ENCODE measurements at places on chromosomes 16 and 17. TPM values are rescaled to one million over a fixed set of nuclear protein-coding genes. Genes with fewer than 3 reads are reported as not detected.

The PRSS33 gene
- total RNA-seq = not detected

DNA sequence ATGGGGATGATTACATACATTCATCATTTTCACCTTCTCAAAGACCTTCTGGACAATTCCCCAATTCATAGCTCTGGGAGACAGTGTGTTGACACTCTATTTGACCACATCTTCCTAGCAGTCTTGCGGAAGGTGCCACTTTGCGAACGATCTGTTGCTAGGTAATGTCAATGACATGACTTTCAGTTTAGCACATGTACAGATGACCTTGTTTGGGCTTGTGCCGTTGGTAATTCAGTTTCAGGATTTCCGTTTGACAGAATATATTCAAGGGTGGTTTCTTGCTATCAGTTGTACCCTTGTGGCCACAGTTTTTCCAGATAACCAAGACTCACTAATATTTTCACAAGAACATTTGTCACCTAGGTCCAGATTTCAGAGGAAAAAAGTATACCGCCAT lies 478.2 kb downstream of the WWOX start:
- no peak for DNase-seq

DNA sequence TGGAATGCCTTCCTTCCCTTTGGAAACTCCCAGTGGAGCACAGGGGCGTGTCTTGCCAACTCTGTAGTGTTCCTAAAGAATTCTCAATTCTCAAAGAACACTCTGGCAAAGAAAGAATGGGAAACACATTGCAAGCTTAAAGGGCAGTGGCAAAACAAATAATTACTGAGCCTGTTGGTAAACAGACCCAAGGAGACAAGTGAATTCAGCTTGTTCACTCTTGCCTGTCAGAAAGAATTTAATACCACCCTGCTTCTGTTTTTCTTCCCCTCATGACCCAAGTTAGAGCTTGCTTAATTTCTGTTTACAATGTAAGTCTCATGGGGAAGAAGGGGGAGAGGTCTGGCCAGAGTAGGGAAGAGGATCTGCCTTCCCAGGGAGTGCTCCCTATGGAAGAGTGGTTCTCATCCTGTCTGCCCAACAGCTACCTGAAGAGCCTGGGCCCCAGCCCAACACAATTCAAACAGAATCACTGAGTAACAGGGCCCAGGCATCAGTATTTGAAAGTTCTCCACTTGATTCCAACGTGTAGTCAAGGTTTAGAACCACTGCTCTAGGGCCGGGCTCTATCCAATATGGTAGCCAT lies 386.0 kb downstream of the SLC39A11 start:
- no peak for DNase-seq

- DNase-seq = peak; percentile 27
Observed at GRCh38 chr16:82092711-82093110, 57.7 kb downstream of the HSD17B2 start.

The ATP1B2 gene
- total RNA-seq = 0.10 TPM

DNA sequence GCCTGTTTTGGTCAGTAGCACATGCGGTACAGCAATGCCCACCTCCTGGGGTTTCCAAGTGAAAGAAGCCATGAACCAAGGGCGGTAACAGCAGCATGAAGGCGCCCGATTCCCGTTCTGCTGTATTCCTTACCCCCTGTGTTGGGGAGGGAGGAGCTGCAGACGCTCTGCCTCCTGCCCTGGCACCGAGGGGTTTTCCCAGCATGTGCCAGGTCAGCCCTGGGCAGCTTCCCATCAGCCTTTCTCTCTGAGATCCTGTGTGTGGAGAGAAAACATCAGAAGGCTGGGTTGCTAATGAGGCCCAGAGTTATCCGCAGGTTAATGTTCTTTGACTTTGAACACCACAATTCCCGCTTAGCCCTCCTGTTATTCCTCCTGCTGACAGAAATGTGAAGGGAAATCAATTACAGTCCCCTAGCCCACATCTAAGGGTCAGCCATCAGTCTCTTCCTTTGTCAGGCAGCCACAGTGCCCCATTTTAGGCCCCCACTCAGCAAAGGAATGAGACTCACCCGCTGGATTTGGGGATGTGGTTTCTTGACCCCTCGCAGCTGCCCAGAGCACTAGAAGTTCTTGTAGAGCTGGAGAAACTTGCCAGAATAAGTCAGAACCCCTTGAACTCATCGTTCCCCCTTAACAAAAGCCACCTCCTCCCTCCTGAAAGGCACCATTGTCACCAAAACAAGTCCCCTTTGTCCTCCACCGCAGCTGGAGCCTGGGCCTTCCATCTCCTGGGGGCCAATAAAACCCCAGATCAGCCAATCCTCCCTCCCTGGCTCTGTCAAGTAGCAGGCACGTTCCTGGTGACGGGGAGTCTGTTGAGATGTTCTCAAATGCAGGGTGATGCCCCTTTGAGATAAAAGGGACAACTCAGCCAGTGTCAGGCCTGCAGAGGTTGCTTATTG lies 168.5 kb downstream of the KATNIP start:
- DNase-seq = no peak

- DNase-seq = no peak
Observed at GRCh38 chr16:9090101-9090959, 1.1 kb upstream of the HAPSTR1 start.

GRCh38 chr17:34670618-34671017 lies 91.2 kb downstream of the TMEM132E start:
- no peak for DNase-seq

The SLC6A2 gene
- not detected for total RNA-seq

- DNase-seq = no peak
Observed at GRCh38 chr17:8835631-8836364, 31.7 kb downstream of the PIK3R6 start.

DNA sequence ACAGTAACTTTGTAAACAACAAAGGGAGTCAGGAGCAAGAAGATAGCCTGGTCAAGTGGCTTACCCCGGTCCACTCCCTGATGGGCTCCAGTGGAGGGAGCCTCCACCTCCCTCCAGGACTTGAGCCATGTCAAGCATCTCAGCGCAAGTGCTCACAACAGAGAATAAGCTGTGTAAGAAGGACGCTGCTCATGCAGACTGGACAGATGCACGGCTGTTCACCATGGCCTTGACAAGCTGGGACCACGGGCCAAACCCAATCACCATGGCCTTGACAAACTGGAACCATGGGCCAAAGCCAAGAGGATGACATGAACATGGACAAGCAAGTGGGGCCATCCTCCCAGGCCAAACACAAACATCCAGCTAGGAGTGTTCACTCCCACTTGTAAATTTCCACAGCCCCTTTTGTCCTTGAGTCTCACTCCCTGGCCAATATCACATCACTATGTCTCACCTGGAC lies 3.4 kb upstream of the PITPNM3 start:
- no peak for DNase-seq

GRCh38 chr16:3838600-3839401 lies 41.7 kb downstream of the CREBBP start:
- DNase-seq = no peak

- peak; percentile 80 for DNase-seq
Observed at GRCh38 chr16:69481901-69482341, 57.5 kb downstream of the CYB5B start.

The HSD11B2 gene
- 0.30 TPM for total RNA-seq

The NPIPA1 gene
- 33.7 TPM for total RNA-seq

DNA sequence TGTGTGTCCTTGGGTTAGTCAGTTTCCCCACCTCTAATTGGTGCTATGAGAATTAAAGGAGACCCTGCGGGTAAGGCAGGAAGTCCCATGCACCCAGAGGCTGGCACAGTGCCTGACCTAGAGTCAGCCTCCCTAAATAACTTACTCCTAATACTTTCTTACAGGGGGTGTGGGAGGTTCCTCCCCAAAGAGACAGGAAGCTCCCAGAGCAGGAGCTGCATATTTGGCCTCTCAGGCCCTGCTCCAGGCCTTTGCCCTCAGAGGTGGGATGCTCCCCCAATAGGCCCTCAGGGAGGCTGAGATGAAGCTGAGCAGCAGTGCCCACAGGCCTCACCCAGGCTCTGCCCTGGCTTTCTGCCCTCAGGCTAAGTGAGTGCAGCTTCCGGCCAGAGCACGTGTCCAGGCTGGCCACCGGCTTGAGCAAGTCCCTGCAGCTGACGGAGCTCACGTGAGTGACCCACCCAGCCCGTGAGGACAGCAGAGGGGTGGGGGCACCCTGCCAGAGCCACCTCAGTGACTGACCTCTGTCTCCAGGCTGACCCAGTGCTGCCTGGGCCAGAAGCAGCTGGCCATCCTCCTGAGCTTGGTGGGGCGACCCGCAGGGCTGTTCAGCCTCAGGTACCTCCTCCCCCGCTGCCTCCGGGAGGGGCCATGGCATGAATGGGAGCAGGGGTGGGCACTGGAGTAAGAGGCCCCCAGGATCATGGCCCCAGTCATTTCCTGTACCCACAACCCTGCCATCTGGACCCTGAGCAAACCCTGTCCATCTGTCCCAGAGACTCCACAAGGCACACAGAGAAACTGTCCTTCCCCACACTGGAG lies 31.1 kb upstream of the CPNE2 start:
- DNase-seq = peak; percentile 92

The KRT20 gene
- total RNA-seq = 0.17 TPM

DNA sequence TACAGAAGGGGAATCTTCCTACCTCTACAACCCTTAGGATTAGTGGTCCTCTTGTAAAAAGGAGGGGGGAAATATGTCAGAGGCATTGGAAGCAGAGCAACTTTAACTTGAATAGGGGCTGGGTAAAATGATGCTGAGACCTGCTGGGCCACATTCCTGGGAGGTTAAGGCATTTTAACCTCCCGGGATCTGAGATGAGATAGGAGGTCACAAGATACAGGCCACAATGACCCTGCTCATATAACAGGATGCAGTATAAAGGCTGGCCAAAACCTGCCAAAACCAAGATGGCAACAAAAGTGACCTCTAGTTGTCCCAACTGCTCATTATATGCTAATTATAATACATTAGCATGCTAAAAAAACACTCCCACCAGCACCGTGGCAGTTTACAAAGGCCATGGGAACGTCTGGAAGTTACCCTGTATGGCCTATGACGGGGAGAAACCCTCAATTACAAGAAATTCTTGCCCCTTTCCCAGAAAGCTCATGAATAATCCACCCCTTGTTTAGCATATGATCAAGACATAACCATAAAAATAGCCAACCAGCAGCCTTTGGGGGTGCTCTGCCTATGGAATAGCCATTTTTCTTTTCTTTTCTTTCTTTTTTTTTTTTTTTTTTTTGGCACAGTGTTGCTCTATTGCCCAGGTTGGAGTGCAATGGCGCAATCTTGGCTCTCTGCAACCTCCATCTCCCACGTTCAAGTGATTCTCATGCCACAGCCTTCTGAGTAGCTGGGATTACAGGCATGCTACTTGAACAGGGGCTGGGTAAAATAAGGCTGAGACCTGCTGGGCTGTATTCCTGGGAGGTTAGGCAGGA lies 6.2 kb upstream of the C1QTNF1 start:
- DNase-seq = no peak

The CTDNEP1 gene
- 42.6 TPM for total RNA-seq

DNA sequence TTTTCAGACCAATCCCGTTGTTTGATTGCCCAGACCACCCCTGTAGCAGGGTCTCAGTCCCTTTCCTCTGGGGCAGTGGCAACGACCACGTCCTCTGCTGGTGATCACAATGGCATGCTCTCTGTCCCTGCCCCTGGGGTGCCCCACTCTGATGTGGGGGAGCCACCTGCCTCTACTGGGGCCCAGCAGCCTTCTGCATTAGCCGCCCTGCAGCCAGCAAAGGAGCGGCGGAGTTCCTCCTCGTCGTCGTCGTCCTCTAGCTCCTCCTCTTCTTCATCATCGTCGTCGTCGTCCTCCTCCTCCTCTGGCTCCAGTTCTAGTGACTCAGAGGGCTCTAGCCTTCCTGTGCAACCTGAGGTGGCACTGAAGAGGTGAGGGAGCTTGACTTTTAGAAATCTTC lies 9.2 kb downstream of the ELOB start:
- DNase-seq = no peak

GRCh38 chr17:38476549-38476948 lies 48.3 kb downstream of the ARHGAP23 start:
- DNase-seq = no peak

DNA sequence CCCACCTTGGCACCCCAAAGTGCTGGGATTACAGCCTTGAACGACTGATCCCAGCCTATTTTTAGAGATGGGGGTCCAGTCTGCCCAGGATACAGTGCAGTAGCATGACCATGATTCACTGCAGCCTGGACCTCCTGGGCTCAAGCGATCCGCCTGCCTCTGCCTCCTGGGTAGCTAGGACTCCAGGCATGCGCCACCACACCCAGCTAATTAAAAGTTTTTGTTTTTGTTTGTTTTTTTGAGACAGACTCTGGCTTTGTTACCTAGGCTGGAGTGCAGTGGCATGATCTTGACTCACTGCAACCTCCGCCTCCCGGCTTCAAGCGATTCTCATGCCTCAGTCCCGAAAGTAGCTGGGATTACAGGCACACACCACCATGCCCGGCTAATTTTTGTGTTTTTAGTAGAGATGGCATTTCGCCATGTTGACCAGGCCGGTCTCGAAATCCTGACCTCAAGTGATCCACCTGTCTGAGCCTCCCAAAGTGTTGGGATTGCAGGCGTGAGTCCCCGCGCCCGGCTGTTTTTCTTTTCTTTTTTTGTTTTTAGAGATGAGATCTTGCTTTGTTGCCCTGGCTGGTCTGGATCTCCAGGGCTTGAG lies 2.3 kb upstream of the PAFAH1B1 start:
- DNase-seq = no peak

DNA sequence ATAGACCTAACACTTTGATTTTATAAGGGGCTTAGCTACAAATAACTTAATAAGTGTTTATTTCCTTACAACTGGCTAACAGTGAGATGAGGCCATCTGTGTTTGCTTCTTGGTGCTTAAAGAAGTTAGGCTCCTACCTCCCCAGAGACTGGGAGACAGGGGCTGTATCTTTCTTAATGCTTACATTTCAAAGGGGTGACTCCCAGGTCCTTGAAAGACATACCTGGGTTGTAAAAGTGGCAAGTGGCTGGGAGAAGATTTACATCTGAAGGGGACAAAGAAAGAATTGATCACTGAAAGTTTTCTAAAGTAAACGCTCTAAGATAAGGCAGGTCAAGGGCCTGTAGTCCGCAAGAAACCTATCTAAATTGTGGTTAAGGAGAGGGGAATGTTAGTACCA lies 196.8 kb downstream of the CNTNAP4 start:
- no peak for DNase-seq

- no peak for DNase-seq
Observed at GRCh38 chr17:37725021-37725595, 19.8 kb downstream of the HNF1B start.

- no peak for DNase-seq
Observed at GRCh38 chr17:4357030-4357628, 9.3 kb downstream of the UBE2G1 start.

- peak; percentile 68 for DNase-seq
Observed at GRCh38 chr17:39014044-39014794, 47.0 kb upstream of the FBXO47 start.

The KCNH6 gene
- total RNA-seq = not detected

GRCh38 chr17:80725517-80725916 lies 180.9 kb downstream of the RPTOR start:
- peak; percentile 33 for DNase-seq

- peak; percentile 29 for DNase-seq
Observed at GRCh38 chr17:80187090-80187489, 17.3 kb downstream of the CARD14 start.

DNA sequence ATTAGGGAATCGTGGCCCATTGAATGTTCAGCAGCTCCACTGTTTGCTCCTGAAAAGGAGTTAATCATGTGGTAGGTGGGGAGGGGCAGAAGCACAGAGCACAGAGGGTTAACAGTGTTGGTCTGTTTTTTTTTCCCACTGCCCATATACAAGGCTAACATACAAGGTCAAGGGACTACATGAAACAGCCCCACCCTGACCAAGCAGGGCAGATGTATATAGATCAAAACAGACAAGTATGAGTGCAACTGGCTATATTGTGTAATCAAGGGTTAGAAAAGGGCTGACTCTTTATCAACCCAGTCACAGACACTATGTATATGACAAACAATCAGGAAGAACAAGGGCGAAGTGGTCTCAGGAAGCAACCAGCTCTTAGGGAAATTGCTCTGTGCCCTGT lies 186.6 kb upstream of the CDH11 start:
- DNase-seq = no peak

All from M059J (cell line).